ENCODE measurements at places on chromosomes 2 and 18. TPM values are rescaled to one million over a fixed set of nuclear protein-coding genes. Genes with fewer than 3 reads are reported as not detected.
A peak's percentile ranks its signal among the peaks of the same experiment; 100 is the strongest.

- H3K27ac ChIP-seq = no peak overlapping the region
- no peaks in the 10 kb centered on the region for H3K36me3 ChIP-seq
- H3K4me1 ChIP-seq = peaks cover 42% of the 10 kb centered on the region
- no peak overlapping the region for H3K4me3 ChIP-seq
Observed at GRCh38 chr2:96769814-96770213, 9.1 kb downstream of the CNNM4 start.

- H3K36me3 ChIP-seq = no peaks in the 10 kb centered on the region
- H3K4me1 ChIP-seq = no peaks in the 10 kb centered on the region
- H3K27me3 ChIP-seq = no peaks in the 10 kb centered on the region
- no peak overlapping the region for H3K4me3 ChIP-seq
- H3K27ac ChIP-seq = no peak overlapping the region
Observed at GRCh38 chr2:149410701-149411484, 80.5 kb downstream of the LYPD6 start.

DNA sequence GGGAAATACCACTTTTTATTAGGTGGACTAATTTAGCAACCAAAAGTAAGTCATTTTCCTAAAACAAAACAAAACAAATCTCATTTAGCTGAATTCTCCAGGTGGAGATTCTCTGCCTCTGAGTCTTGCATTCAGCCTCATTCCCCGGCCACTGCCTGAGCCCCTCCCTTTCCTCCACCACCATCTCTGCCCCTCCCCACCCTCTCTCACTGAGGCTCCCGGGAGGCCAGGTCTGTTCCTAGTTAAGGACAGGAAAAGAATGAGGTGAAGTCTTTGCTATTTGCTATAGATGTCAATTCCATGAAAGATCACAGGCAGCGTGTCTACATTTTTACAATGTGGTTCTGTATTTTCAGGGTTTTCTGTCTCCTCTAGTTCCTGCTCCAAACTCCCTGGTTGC is 83.0 kb upstream of the SOX11 start:
- no peak for DNase-seq
- no peaks in the 10 kb centered on the region for H3K27me3 ChIP-seq
- no peaks in the 10 kb centered on the region for H3K4me1 ChIP-seq
- H3K27ac ChIP-seq = no peak overlapping the region
- H3K4me3 ChIP-seq = no peak overlapping the region
- H3K36me3 ChIP-seq = peaks cover 2% of the 10 kb centered on the region

- DNase-seq = no peak
- no peak overlapping the region for H3K4me3 ChIP-seq
- no peaks in the 10 kb centered on the region for H3K36me3 ChIP-seq
Observed at GRCh38 chr18:29160170-29160569, 983.2 kb upstream of the CDH2 start.

DNA sequence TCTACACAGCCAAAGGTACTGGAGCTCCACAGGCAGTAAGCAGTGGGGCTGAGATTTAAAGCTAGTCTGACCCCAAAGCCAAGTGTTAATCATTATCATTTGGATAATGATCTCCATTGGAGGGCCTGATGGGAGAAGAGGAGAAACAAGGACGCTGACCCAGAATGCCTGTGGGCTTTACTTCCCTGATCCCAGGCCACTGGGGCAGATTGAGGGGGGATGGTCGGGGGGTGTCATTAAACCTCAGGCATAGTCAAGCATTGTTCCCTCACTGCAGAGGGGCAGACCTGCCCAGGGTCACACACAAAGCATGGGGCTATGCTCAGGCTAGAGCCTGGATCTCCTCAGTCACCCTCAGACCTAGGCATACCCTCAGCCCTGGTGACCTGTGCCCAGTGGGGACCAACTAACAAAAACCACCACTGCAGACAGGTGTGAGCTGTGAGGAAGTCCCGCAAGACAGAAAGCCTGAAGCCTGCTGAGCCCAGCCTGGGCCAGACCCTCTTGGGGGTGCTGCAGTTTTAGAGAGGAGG is 53.4 kb downstream of the SDC1 start:
- H3K27me3 ChIP-seq = no peaks in the 10 kb centered on the region
- H3K36me3 ChIP-seq = no peaks in the 10 kb centered on the region
- H3K27ac ChIP-seq = no peak overlapping the region
- H3K4me1 ChIP-seq = no peaks in the 10 kb centered on the region

- no peaks in the 10 kb centered on the region for H3K36me3 ChIP-seq
- DNase-seq = no peak
- H3K27ac ChIP-seq = no peak overlapping the region
Observed at GRCh38 chr2:106108351-106108750, 85.8 kb downstream of the UXS1 start.

DNA sequence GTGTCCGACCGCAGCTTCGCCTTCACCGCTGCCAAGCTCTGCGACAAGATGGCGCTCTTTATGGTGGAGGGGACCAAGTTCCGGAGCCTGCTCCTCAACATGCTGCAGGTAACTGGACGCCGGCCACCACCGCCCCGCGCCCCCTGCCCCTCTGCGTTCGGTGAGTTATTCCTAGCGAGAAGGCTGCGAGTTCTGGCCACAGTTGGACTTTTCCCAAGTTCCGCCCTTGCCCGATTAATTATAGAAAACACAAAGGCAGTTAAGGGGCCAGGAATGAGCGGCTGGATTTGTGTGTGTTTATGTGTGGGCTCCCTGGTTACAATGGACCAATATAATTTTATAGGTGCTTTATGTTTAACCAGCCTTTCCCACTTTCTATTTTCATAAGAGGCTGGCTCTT is 189.2 kb downstream of the SMAD7 start:
- no peak for DNase-seq
- H3K4me1 ChIP-seq = no peaks in the 10 kb centered on the region
- no peak overlapping the region for H3K27ac ChIP-seq

- no peaks in the 10 kb centered on the region for H3K4me1 ChIP-seq
- DNase-seq = peak; percentile 73
- H3K4me3 ChIP-seq = no peak overlapping the region
- H3K36me3 ChIP-seq = no peaks in the 10 kb centered on the region
Observed at GRCh38 chr2:72770879-72771461, 54.9 kb downstream of the EXOC6B start.

DNA sequence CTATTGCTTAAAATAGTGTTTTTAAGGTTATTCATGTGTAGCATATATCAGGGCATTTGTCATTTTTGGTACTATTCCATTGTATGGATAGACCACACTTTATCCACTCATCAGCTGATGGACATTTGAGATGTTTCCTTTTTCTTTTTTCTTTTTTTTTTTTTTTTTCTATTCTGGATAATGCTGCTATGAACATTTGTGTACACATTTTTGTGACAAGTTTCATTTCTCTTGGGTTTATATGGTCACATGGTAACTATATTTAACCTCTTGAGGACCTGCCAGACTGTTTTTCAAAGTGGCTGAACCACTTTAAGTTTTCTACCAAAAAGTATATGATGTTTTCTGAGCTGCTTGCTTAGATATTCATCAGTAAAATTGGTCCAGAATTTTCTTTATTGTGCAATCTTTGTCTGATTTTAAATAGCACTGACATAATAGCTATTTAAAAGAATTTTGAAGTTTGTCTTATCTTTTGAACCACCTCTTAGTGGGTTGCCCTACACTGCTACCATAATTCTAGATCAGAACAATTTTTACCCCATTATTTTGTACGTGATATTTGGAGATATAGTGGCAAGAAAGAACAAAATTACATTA is 219.4 kb upstream of the SIX3 start:
- no peak overlapping the region for H3K4me3 ChIP-seq
- no peak overlapping the region for H3K27ac ChIP-seq
- H3K27me3 ChIP-seq = no peaks in the 10 kb centered on the region

DNA sequence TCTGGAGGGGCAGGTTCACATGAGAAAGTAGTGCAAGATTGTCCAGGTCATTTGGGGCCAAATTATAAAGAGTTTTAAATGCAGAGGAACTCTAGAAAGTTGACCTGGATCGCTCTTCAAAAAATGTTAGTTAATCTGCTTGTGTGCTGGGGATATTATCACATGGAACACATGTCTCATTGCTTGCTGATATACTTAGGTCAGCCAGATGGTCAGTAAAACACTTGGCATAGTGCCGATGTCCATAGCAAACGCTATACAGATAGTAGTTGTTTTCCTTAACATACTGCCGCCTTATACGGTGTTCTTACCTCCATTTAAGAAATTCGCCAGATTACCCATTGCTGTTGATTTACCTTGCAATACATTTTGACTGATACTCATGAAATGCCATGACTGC is 103.4 kb upstream of the CWC22 start:
- H3K36me3 ChIP-seq = no peaks in the 10 kb centered on the region
- peaks cover 20% of the 10 kb centered on the region for H3K27me3 ChIP-seq
- DNase-seq = no peak
- no peak overlapping the region for H3K4me3 ChIP-seq
- no peak overlapping the region for H3K27ac ChIP-seq
- H3K4me1 ChIP-seq = no peaks in the 10 kb centered on the region

GRCh38 chr18:61398961-61399705 is 65.9 kb downstream of the CDH20 start:
- no peaks in the 10 kb centered on the region for H3K36me3 ChIP-seq
- no peak overlapping the region for H3K4me3 ChIP-seq
- H3K4me1 ChIP-seq = no peaks in the 10 kb centered on the region
- H3K27ac ChIP-seq = no peak overlapping the region
- DNase-seq = no peak

DNA sequence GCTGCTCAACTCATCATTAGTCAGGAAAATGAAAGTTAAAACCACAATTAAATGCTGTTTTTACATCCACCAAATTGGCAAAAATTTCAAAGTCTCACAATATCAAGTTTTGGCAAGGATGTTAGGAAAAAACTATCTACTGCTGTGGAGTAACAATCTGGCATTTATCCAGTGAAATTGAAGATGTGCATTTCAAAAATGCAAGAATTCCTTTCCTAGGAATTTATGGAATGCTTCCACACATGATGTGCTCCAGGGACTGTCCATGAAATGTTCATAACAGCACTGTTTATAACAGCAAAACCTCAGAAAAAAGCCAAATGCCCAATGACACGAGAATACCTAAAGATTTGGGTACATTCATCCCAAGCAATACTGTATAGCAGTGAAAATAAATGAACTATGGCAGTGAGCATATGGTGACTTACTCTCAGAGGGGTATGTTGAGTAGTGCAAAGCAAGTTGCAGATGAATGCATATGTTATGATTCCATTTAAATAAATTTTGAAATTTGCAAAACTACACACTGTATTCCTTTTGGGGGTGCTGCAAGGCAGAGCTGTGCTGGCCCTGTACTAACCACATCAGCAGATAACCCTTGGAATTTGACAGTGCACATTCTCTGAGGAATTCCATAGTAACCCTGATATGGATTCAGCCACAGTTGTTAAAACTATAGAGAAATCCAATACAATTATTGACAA is 41.3 kb upstream of the GYPC start:
- no peaks in the 10 kb centered on the region for H3K36me3 ChIP-seq
- no peak overlapping the region for H3K4me3 ChIP-seq
- H3K27ac ChIP-seq = no peak overlapping the region
- no peaks in the 10 kb centered on the region for H3K27me3 ChIP-seq
- DNase-seq = no peak

- H3K27ac ChIP-seq = no peak overlapping the region
- H3K36me3 ChIP-seq = no peaks in the 10 kb centered on the region
- peak; percentile 21 for DNase-seq
- H3K4me3 ChIP-seq = no peak overlapping the region
- H3K27me3 ChIP-seq = peaks cover 4% of the 10 kb centered on the region
- peaks cover 35% of the 10 kb centered on the region for H3K4me1 ChIP-seq
Observed at GRCh38 chr2:157302492-157303099, 23.0 kb downstream of the ERMN start.

Gene PRSS56
- total RNA-seq = 0.39 TPM

Gene ARHGEF33
- total RNA-seq = not detected

Gene HRH4
- 0.10 TPM for total RNA-seq

Gene CHPF
- total RNA-seq = 25.5 TPM

Gene FOXD4L1
- total RNA-seq = not detected

Gene ZSWIM2
- total RNA-seq = not detected

Gene MROH2A
- total RNA-seq = not detected

Gene SCYGR1
- total RNA-seq = not detected
